ENCODE measurements at places on chromosomes 13 and 19.

GRCh38 chr13:101945435-101945834 lies 456.4 kb downstream of the FGF14 start:
- no peak for DNase-seq

DNA sequence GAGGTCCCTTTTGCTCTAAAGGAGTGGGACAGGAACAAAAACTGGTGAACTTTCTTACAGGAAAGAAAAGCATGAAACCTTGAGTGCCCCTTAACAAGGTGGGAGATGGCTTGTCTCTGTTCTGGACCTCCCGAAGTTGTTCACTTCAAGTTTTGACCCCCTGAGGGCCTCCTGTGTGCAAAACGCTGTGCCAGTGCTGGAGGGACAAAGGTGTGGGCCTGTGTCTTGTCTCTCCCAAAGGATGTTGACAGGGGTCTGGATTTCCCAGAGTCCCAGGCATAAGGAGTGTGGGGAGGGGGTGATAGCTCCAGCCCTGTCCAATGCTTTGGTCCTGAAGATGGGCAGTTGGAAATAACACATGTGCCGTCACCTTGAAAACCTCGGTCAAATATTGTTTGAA lies 6.5 kb downstream of the ZNF536 start:
- no peak for DNase-seq

GRCh38 chr19:50549927-50550593 lies 18.2 kb downstream of the LRRC4B start:
- no peak for DNase-seq

GRCh38 chr13:29165216-29165615 lies 345.1 kb downstream of the MTUS2 start:
- DNase-seq, result no peak

GRCh38 chr13:26956522-26957142 lies 196.0 kb upstream of the GPR12 start:
- no peak for DNase-seq

- no peak for DNase-seq
Measured at GRCh38 chr19:15779756-15780476, 7.5 kb upstream of the OR10H5 start.

GRCh38 chr13:111031531-111031961 lies 83.6 kb upstream of the ARHGEF7 start:
- no peak for DNase-seq

DNA sequence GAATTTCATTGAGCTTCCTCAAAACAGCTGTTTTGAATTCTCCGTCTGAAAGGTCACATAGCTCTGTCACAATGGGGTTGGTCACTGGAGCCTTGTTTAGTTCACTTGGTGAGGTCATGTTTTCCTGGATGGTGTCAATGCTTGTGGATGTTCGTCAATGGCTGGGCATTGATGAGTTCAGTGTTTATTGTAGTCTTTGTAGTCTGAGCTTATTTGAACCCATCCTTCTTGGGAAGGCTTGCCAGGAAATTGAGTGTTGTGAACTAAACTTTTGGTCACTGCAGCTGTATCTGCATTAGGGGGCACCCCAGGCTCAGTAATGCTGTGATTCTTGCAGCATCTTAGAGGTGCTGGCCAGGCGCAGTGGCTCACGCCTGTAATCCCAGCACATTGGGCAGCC lies 22.0 kb downstream of the BLOC1S3 start:
- no peak for DNase-seq

DNA sequence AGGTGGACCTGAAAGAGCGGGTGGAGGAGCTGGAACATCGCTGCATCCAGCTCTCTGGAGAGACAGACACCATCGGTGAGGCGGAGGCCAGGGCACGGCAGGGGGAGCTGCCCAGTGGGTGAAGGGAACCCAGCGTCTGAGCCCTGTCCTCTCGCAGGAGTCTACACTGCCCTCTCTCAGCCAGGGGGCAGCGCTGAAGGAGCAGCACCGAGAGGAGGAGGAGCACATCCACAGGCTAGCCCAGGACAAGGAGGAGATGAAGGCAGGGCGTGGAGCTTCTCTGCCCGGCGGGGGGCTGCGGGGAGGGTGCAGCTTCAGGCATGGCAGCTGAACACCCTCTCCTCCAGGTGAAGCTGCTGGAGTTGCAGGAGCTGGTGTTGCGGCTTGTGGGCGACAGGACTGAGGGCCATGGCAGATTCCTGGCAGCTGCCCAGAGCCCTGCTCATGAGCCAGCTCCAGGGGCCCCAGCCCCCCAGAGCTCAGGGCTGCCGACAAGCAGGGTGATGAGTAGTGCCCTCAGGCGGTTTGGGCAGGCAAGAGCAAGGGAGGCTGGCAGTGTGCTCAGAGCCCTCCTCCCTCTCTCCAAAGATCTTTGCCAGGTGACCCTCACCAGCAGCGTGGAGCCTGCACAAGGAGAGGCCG lies 31.4 kb upstream of the ZNF492 start:
- no peak for DNase-seq

GRCh38 chr19:29878973-29879654 lies 62.9 kb upstream of the URI1 start:
- DNase-seq, result no peak

DNA sequence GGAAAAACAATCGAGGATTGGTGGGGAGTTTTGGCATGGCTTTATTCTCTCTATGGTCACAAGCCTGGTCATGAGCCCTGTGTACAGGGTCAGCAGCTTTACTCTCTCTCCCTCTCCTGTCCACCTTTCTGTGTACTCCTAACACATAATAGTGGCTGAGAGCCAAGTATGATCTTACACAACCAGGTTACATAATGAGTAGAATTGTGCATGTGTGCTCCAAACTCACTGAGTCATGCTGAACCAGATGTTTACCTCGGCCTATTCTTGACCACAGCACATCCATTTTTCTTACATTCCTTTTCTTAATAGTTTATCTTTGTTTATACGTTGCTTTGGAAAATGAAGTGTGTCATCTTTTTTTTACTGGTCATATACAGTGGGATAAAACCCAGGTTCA lies 53.1 kb downstream of the ZNF254 start:
- DNase-seq, result no peak

- DNase-seq, result no peak
Measured at GRCh38 chr19:18500799-18501198, 21.1 kb downstream of the ELL start.

- DNase-seq, result no peak
Measured at GRCh38 chr19:49856574-49857021, 5.6 kb downstream of the PTOV1 start.

- DNase-seq, result peak; percentile 73
Measured at GRCh38 chr19:7337380-7338194, 11.2 kb upstream of the ARHGEF18 start.

GRCh38 chr19:6218491-6219146 lies 61.2 kb downstream of the MLLT1 start:
- DNase-seq, result peak; percentile 97

- no peak for DNase-seq
Measured at GRCh38 chr19:5360003-5360780, 19.6 kb upstream of the PTPRS start.

- no peak for DNase-seq
Measured at GRCh38 chr19:3389876-3390371, 23.5 kb downstream of the NFIC start.

DNA sequence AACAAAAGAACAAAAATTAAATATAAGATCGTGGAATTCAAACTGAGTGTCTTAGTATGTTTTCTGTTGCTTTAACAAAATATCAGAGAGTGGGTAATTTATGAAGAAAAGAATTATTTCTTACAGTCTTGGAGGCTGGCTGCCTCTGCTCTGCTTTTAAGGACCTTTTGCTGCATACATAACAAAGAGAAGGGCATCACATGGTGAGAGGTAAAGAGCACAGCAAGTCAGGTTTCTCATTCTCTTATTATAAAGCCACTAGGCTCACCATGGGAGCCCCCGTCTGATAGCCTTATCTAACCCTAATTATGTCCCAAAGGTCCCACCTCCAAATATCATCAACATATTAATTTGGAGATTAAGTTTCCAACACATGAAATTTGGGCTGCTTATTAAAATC lies 231.3 kb downstream of the SLITRK6 start:
- no peak for DNase-seq

GRCh38 chr13:92991692-92992091 lies 234.9 kb upstream of the GPC6 start:
- no peak for DNase-seq

- DNase-seq, result no peak
Measured at GRCh38 chr13:112619730-112620631, 32.0 kb upstream of the TUBGCP3 start.

DNA sequence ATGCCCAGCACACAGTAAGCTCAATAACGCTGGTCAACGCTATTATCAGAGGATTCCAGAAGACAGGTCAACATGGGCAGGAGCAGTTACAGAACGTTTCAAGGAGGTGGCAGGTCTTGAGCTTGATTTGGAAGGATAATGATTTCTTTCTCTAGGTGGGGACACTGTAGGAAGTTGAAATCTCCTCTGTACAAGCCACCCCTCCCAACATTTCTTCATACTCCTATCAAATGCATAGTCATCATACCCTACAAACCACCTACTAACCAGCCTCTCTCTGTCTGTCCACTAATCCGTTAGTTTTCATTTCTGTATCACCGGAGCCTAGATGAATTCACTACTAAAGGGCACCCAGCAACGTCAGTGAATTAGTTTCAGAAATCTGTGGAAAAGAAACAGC lies 1.3 kb downstream of the ATP7B start:
- no peak for DNase-seq

GRCh38 chr13:49395451-49395865 lies 48.4 kb downstream of the CAB39L start:
- no peak for DNase-seq

- no peak for DNase-seq
Measured at GRCh38 chr13:28489524-28489931, 5.4 kb downstream of the FLT1 start.

DNA sequence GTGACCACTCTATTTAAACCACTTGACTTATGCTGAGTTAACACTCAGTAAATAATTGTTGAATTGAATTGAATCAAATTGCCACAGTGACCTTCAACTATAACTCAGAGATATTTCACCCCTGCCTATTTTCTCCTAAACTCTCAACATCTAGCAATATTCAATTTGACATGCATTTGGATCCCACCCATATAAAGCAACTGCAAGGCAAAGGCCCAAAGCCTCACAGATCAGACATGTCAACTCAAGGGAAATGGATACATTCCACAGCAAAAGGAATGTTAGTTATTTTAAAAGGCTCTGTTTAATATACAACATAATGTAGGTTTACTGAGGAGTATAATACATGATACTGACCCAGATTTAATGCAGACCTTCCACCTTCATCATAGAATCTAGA lies 107.4 kb downstream of the KCTD12 start:
- no peak for DNase-seq

GRCh38 chr13:23679220-23679619 lies 109.0 kb downstream of the TNFRSF19 start:
- no peak for DNase-seq

- peak; percentile 25 for DNase-seq
Measured at GRCh38 chr13:53782488-53782961, 753.9 kb downstream of the OLFM4 start.

GRCh38 chr19:45094137-45094536 lies 1.2 kb downstream of the PPP1R37 start:
- no peak for DNase-seq

DNA sequence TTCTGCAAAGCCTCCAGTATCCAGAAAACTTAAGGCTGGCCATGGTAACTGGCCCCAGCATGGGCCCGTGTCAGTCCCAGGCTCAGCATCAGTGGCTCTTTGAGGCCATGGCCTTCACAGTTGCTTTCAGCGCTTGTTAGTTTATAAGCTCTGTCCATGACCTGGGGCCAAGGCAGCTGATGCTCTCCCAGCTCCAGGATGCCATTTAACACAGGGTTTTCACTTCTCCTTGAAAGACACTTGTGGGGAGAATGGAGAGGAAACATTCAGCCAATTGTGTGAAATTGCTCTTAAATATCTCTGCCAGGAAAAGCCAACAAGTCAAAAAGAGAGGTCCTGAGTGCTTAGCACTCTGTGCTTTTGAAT lies 321.3 kb downstream of the FOXO1 start:
- DNase-seq, result no peak

GRCh38 chr19:54707962-54708361 lies 16.3 kb upstream of the KIR3DL3 start:
- peak; percentile 36 for DNase-seq

DNA sequence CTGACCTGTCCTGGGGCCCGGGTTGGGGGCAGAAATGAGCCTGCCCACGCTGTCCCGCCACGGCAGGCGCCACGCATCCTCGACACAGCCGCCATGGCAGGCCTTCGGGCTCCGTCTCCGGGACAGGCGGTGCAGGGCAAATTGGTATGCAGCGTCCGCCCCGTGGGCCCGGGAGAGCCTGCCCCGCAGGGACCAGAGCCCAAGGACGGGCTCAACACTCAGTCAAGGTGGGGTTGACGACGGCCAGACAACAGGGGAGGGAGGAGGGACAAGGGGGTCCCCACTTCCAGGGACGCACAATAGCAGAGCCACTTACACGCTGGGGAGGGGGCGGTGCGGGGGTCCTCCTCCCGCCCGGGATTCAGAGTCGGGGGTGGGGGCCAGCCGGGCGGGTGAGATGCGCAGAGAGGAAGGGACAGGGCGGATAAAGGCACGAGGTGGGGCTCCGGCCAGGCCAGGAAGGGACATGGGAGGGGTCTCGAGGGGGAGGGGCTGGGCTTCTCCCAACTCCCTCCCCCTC lies 1.2 kb downstream of the CTXN1 start:
- DNase-seq, result no peak

- no peak for DNase-seq
Measured at GRCh38 chr13:33375421-33375820, 89.9 kb upstream of the STARD13 start.

GRCh38 chr19:47020132-47020805 lies 632 bp downstream of the NPAS1 start:
- DNase-seq, result peak; percentile 61

- no peak for DNase-seq
Measured at GRCh38 chr13:92074658-92075057, 676.2 kb downstream of the GPC5 start.

DNA sequence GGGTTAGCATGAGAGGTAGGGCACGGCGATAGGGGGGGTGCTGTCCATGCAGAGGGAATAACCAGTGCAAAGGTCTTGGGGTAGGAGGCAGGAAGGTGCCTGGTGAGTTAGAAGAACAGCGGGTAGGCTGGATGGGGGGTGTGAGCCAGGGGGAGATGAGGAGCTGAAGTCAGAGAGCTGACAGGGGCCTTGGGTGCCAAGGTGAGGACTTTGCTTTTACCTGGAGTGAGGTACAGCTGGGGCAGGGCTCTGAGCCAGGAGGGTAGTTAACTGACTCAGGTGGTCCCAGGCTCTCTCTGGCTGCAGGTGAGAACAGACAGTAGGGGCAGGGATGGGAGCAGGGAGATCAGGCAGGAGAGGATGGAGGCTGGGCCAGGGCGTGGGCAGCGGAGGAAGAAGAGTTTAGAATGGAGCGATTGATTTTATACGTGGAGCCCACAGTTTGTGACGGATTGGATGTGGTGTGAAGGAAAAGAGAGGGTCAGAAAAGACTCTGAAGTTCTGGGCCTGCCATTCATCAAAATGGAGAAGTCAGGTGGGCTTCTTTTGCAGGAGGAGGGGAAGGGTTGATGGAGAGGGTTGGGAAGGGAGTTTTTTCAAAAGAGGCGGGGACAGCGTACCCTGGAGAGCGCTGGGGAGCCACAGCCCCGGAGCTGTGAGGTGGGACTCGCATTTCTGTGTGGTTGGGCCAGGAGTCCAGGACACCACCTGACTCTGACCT lies 1.2 kb upstream of the GRAMD1A start:
- DNase-seq, result no peak

Measured in GM20000 (cell line).